ENCODE measurements at places on chromosomes 4 and X.

DNA sequence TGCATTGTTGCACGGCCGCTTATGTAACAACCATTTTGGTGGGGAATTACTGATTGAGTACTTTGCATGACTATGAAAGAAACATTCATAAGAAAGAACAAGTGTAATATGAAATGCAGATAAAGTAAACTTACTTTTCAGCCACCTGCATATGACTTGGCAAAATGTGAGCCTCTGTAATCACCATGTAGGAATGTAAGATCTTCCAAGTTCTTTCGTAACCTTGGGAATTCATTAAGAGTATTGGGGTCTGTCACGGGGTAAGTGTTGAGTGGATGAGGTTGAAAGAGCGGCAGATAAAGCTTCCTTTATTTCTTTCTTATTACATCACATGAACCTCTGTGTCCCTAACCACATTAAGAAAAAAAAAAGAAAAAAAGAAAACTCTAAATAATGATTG lies 348.5 kb upstream of the NR3C2 start:
- DNase-seq: no peak

GRCh38 chr4:5618051-5618960 lies 90.1 kb downstream of the EVC2 start:
- no peak for DNase-seq

GRCh38 chr4:173446416-173446815 lies 47.5 kb upstream of the SCRG1 start:
- DNase-seq: no peak

DNA sequence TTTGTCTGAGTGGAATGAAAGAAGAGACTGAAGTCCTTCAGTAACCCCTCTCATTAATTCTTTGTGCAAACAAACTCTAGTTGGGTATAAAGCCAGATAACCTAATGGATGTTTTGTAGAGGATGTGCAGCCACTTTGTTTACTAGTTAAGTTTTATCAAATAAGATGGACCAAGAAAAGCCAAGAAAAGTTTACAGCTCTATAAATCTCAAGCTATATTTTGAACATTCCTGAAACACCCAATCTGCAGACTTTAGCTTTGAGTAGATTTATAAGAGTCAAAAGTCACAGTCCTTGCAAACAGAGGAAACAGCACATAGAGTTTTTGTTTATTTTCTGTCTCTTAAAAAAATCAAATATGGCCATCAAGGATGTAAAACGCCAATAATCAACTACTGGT lies 452.9 kb downstream of the SPRY1 start:
- DNase-seq: no peak

GRCh38 chr4:123972031-123972430 lies 575.4 kb downstream of the SPRY1 start:
- DNase-seq: no peak

- DNase-seq: no peak
Observed at GRCh38 chr4:15144249-15144966, 142.1 kb downstream of the CPEB2 start.

GRCh38 chr4:142095886-142096605 lies 459.7 kb downstream of the IL15 start:
- peak; percentile 8 for DNase-seq

GRCh38 chrX:101958139-101958538 lies 26.3 kb upstream of the ZMAT1 start:
- peak; percentile 6 for DNase-seq

DNA sequence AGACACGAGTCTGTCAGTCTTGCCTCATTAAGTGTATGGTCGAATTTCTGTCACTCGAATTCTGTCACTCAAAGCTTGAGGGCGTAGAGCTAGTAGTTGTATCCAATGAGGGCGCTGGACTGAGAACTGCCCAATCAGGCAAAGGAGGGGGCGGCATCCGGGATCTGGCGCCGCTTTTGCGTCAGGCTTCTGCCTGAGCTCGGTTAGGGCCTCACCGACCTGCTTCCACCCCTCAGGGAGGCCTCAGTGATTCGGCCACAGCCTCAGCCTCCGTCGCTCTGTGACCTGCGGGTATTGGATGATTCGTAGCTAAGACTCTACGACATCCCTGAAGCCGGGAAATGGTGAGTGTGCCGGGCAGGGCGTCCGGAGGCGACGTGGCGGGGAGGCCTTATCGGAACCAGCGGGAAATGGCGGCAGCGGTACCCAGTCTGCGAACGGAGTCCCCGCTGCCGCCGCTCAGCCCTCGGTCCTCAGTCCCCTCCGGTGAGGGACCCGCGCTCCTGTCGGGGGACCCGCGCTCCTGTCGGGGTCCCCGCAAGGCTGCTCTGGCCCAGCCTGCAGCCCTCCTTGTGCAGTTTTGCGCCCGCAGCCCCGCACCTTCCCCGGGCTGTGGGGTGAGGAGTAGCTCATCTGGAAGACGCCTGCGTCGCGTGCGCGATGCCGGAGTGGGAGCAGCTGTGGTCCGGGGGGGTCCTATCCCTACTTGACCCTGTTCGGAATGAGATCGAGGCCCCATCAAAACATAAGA lies 88.3 kb downstream of the ZNF718 start:
- no peak for DNase-seq

GRCh38 chr4:66297703-66298102 lies 627.4 kb upstream of the EPHA5 start:
- no peak for DNase-seq

GRCh38 chr4:184808713-184809050 lies 17.1 kb downstream of the ACSL1 start:
- no peak for DNase-seq

Measured in NCI-H460 (cell line).